ENCODE measurements at places on chromosomes 2 and 18.

DNA sequence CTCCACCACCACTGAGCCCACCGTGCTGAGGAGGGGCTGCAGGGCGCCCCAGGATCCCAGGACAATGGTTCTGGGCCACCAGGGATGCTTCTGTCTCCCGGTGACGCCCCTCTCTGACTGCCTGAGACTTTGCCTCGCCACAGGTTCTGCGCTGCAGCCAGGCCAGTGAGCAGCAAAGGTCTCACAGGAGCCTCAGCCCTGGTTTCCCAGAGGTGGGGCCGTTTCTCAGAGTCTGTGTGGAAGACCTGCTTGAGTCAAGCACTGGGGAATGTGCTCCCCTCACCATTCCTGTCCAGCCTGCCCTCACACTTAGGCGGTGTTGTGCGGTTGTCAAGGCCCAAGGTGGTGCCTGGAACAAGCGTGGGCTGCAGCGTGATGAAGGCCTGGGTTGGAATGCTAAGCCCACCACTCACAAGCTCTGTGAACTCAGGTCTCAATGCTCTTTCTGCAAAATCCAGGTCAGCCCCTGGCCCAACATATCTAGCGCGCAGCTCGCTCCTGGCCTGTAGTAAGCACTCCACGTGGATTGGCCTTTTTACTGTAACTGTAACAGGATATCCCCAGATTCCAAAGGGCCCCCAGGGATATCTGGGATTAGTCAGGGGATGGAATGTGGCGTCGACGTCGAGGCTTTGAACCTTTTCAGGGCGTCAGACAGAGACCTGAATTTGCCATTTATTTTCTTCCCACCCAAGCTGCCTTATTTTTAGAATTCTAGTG is 47.6 kb downstream of the PLB1 start:
- no peak for DNase-seq

GRCh38 chr2:26974352-26974751 is 3.9 kb downstream of the MAPRE3 start:
- no peak for DNase-seq

- no peak for DNase-seq
Observed at GRCh38 chr2:104690255-104690984, 163.5 kb upstream of the POU3F3 start.

DNA sequence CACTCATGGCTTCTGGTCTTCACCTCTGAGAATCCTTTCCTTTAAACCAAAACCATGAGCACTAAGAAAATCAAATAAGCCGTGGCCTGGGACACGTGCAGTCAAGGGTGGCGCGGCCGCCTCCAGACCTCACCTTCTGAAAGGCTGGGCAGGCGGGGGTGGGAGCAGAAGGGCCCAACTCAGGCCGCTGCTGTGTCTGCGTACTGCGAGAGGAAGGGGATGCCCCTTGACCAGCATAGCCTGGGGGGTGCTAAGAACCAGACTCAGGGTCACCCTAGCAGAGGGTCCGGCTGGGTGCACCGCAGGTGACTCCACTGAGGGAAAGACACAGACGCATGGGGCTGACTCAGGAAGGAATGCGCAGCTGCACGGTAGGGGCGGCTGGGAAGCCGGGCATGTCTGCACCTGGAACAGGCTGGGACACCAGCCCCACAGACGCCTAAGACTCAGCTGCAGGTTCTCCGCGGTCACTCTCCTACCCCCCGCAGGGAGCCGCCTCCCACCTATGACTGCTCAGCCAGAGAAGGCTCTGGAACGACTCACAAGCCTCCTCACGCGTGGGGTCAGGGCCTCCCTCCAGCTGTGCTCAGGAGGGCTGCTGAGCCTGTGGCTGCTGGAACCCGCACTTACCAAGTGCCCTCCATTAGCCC is 432.4 kb upstream of the MYT1L start:
- DNase-seq: no peak

- no peak for DNase-seq
Observed at GRCh38 chr18:4157352-4157751, 297.8 kb downstream of the DLGAP1 start.

GRCh38 chr2:29039718-29040480 is 34.4 kb downstream of the PCARE start:
- no peak for DNase-seq

- no peak for DNase-seq
Observed at GRCh38 chr2:169320561-169320960, 41.8 kb downstream of the LRP2 start.

GRCh38 chr2:168705534-168706470 is 96.6 kb upstream of the NOSTRIN start:
- no peak for DNase-seq

GRCh38 chr2:134406311-134406710 is 152.4 kb downstream of the MGAT5 start:
- no peak for DNase-seq

- DNase-seq: peak; percentile 17
Observed at GRCh38 chr2:95023222-95023597, 2.3 kb upstream of the MAL start.

DNA sequence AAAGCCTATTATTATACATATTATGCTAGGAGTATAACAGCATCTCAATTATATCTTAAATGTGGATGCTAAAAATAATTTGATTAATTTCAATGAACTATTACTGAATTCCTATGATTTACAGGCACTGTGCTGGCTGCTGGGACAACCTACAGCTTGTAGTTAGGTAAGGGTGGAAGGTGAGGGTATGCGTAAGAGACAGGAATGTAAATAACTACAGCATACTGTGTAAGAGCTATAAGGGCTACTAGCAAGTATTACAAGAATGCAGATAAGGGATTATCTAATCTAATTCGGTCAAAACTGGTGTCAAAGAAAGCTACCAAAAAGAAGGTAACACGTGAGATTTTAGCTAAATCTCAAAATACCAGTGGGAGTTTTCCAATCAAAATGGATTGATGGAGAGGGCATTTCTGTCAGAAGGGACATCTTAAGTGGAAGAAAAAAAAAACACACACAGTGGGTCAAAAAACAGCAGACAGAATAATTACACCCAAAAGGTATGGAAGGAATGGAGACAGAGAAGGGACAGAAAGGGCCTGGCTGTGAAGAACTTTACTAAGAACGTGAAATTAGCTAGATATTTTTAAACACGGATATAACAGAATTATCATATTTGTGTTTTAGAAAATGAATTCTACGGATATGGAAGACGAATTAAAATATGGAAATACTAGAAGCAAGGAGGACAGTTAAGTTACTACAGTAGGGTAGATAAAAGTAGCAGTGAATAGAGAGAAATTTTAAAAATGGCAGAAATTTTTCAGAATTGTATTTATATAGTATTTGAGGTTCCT is 47.1 kb downstream of the STRN start:
- DNase-seq: no peak
